ENCODE measurements at places on chromosomes 11 and 22.
A peak's percentile ranks its signal among the peaks of the same experiment; 100 is the strongest.

DNA sequence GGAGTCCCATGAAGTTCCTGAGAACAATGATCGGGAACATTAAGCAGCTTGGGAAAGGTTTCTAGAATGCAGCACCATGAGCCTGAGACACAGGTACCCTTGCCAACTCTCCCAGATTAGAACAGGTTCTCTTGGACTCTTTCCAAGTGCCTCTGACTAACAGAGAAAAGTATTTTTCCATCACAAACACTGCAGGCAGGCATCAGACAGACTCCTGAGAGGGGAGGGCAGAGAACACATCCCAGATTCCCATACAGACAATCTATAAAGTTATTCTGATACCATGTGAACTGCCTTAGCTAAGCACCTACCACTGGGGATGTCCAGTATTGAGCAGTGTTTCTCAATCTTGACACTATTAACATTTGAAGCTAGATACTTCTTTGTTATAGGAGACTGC is 27.3 kb downstream of the SERGEF start:
- DNase-seq: no peak

DNA sequence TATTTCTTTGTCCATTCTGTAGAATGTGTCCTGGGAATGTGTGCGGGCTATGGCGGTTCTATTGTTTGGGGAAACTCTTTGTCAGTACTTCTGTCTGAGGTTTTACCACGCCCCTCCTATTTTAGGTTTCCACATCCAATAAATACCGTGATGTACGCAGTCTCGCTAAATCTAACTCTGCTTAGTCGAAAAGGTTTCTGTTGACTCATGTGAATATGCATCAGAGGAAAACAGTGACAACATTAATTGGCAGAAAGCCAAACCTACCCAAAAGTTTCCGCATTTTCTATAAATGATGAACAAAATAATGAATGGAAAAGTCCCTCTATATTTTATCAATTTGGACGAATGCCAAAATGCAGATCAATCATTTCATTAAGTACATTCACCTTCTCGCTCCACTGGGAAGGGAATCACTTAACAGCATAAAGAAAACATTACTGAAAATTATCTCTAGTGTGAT is 143.4 kb downstream of the MAML2 start:
- DNase-seq: peak; percentile 60

DNA sequence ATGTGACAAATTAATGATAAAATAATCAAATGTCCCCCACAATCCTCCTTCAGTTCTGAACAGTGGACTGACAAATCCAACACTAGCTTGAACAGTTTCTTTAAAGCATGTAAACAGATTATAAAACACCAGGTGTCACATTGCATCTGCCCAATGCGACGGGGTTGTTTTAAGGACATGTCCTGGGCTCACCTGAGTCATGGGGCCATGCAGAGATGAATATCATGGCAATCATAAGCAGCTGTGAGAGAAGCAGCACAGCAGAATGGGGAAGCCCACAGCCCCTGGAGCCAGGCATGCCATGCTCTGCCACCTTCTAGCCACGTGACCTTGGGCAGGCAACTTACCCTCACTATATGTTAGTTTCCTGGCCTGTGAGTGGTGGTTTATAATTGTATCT is 93.9 kb upstream of the KCNA4 start:
- no peak for DNase-seq

GRCh38 chr22:37362621-37363020 is 64.7 kb downstream of the ELFN2 start:
- DNase-seq: peak; percentile 15

- DNase-seq: no peak
These were observed 12.7 kb upstream of the CD44 start for GRCh38 chr11:35126000-35126878.

- DNase-seq: no peak
These were observed 12.6 kb downstream of the WNT7B start for GRCh38 chr22:45964372-45964771.

DNA sequence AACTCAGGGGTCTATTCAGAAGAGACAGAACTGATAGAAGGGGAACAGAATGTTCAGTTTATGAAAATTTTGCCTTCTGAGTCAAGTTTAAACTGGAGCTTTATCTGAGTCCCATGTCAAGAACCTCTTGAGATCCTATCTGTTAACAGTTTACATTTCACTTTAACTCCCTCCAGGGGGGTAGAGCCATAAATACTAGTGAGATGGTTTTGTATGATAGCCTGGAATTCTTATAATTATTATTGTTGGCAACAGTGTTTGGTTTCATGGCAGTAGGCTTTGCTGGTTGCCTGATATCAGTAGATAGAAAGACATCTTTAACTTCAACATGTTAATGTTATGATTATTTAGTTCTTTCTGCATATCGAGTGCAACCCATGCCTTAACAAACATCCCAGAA is 498.5 kb downstream of the INSC start:
- no peak for DNase-seq

GRCh38 chr22:50577987-50578775 is at the start of gene CPT1B:
CPT1B (minus strand) TSS chr22:50578427; CDS start chr22:50577915, 512 bp downstream.
- DNase-seq: peak; percentile 31

- no peak for DNase-seq
These were observed 13.7 kb downstream of the GLYATL2 start for GRCh38 chr11:58830673-58831301.

DNA sequence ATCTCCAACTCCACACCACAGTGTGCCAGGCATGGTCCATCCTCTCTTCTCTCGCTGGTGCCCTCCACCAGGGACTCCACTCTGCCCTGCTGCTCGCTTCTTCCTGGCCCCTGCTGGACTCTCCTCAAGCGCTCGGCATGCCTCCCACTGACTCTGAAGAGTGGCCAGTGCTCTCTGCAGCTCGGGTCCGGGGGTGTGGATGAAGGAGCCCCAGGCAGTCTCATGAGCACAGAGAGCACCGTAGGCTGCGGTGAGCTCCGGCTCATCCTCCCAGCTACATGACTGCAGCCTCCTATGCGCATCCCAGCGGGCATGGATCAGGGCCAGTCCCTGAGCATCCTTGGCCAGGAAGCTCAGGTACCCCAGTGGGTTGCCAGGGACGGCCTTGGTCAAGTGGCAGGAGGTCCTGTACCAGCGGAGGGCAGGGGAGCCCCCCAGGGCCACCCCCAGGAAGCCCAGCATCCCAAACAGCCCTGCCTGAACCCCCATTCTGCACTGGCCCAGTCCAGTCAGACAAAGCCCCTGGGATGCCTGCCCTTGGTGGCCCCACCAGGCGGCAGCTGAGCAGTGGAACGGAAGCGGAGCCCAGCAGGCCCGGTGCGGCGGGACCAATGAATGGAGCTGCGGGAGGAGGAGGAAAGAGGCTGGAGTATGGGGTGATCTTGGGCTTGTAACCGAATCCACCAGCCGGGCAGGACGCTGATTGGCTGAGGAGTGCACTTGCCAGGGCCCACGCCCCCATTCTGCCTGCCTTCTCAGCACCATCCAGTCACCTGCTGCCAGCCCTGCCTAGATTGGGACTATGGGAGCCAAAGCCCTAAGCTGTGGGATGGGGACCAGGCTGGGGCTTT is at the start of gene PLA2G3:
Gene PLA2G3 (minus strand): TSS at position 643 of the 851 bp plus-strand sequence. CDS start 154 bp downstream, at position 489.
- DNase-seq: no peak

DNA sequence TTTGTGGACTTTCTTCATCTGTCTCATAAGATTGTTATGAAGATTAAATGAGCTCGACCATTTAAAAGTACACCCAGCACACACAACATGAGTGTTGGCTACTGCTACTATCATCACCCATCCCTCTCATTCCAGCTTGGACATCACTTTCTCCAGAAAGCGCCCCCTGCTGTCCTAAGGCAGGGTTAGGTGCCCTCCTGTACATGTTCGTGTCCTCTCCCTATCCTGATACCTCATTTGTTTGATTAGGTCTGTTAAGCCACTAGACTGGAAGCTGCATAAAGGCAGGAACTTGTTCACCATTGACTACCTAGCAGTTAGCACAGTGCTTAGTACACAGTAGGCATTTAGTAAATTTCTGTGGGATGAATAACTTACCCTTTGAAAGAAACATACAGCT is 85.5 kb downstream of the ENTHD1 start:
- no peak for DNase-seq

- no peak for DNase-seq
These were observed 62.0 kb downstream of the FLRT1 start for GRCh38 chr11:64097468-64098317.

GRCh38 chr11:114785820-114786219 is 107.5 kb downstream of the NXPE2 start:
- no peak for DNase-seq

DNA sequence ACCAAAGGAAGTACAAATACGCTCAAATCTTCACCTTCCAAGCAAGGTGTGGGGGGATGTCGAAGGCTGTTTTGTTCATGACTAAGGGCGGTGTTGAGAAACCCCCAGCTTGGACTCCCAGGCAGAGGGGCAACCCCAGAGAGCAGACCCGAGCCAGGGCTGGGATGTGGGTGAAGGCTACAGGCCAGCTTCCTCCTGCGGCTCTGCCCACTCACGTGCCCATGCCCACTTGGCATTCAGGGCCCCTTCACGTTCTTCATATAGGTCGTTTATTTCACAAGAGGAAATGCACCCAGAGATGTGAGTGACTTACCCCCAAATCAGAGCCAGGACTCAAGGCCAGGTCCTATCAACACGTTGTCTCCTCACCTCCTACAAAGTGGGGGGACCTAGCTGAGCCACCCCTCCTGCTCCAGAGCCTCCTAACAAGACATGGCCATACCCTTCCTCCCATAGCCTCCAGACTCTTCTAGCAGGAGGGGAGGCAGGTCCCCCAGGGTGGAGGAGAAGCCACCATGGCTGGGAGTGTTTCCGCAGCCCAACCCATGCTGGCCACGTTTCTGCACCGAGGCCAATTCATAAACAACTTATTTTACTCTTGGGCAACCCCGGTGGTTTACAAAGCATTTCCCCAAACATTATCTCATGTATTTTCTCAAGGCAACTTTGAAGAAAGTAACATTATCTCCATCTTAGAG is 22.0 kb downstream of the TMEM184B start:
- no peak for DNase-seq

DNA sequence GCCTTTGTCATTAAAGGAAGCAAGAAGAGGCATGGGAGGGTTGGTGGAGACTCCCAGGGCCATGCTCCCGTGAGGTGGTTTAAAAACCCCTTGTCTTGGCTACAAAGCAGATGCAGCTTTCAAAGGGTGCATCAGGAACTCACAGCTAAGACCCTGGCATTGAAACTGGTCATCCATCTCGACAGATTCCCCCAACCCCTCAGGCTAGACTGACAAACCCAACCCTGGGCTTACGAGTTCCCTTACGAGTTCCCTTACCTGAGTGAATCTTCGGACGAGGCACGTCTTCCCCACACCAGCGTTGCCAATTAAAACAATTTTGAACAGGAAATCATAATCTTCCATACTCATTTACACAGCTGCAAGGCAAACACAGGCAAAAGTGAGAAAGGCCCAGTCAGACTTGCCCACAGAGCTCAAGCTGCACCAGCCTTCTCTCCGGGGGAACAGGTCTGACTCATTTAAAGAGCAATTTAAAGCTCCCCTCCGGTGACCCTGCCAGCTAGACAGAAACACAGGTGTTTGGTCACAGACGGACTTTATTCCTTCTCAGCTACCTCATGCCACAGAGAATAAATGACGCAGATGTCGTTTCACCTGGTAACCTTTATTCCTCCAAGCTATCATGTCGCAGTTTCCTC is 74.6 kb downstream of the RAB30 start:
- no peak for DNase-seq

DNA sequence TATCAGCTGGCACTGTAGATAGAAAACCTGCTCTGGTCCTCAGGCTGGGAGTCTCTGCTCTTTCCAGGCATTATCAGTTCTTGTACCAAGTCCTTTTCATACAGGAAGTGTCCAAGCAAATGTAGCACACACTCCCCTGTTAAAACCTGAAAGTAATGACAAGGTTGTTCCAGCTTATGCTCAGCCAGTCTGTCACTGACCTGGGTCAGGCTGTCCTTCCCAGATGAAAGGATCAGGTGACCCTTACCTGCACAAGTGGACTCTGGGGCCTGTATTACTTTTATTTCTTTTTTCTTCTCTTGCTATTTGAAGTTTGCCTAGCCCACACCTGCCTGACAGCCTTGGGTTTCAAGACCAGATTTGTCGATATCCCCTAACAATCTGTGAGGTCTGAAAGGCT is 156.3 kb upstream of the SESN3 start:
- DNase-seq: no peak

DNA sequence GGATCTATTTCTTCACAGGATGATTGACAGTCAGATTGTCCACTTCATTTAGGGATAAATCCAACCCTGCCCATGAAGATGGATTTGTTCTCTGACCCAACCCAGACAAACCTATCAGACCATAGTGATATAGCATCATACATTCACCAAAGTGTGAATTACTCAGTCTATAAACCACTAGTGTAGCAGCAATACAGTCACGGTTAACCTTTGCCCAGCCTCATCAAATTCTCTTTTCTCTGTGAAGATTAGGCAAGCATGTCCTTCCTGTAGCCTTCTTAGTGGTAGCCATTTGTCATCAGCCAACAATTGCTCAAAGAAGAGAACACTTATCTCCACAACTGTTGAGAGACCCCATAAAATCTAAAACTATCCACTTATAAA is 14.4 kb upstream of the BIRC2 start:
- DNase-seq: no peak

- peak; percentile 89 for DNase-seq
These were observed 6.9 kb downstream of the C11orf68 start for GRCh38 chr11:65911682-65912568.

DNA sequence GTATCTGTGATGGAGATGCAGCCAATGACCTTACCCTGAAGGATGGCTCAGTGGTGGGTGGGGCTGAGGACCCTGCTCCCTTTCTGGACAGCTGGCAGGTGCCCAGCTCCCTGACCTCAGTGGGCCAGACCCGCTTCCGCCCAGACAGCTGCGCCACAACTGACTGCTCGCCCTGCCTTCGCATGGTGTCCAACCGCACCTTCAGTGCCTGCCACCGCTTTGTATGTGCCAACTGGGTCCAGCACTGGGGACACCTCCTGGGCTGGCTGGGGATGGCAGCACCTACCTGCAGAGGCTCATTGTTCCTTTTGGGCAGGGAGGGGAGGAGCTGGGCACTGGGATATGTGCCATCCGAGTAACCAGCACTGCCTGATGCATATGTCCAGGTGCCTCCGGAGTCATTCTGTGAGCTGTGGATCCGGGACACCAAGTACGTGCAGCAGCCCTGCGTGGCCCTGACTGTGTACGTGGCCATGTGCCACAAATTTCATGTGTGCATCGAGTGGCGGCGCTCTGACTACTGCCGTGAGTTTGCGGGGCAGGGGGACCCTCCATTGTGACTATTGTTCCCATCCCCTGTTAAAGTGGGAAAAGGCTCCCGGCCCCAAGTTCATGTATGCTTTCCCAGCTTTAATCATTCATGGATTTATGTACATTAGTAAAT is 84.8 kb downstream of the OTOG start:
- DNase-seq: no peak

DNA sequence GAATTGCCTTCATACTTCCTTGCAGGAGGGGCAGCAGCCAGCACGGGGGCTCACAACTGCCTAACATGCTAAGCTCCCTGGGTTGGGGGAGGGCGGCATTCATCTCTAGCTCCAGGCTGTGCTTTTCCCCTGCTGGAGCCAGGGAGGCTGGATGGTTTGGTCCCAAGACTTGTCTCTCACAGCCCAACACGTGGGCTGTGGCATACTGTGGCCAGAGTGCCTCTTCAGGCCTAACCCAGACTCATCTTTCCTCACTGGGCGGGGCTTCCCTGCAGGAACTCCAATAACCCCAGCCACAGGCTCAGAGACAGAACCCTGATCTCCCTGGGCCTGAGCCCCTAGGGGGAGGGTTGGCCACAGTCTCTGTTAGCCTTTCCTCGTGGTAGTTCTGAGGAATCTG is 121.9 kb upstream of the PLET1 start:
- no peak for DNase-seq
